Aorta (tissue), 5 donors: ENCODE measurements at places on chromosomes 1 and 21.

DNA sequence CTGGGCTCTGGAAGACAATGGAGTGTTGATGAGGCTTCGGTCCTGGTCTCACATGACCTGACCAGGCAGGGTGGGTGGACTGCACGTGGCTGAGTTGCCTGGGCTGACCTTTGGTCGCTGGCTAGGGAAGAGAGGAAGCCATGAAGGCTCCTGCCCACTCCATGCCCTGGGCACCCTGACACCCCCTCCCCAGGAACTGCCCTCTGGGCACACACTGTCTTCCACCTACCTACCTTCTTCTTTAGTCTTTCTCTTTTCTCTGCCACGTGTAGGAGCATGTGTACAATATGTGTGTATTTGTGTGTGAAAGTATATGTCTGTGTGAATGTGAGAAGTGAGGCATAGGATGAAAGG is 15.1 kb downstream of the POU3F1 start:
- no peak for DNase-seq

- peak; percentile 70 for DNase-seq
Observed at GRCh38 chr1:40848530-40849189, 13.5 kb downstream of the CITED4 start.

DNA sequence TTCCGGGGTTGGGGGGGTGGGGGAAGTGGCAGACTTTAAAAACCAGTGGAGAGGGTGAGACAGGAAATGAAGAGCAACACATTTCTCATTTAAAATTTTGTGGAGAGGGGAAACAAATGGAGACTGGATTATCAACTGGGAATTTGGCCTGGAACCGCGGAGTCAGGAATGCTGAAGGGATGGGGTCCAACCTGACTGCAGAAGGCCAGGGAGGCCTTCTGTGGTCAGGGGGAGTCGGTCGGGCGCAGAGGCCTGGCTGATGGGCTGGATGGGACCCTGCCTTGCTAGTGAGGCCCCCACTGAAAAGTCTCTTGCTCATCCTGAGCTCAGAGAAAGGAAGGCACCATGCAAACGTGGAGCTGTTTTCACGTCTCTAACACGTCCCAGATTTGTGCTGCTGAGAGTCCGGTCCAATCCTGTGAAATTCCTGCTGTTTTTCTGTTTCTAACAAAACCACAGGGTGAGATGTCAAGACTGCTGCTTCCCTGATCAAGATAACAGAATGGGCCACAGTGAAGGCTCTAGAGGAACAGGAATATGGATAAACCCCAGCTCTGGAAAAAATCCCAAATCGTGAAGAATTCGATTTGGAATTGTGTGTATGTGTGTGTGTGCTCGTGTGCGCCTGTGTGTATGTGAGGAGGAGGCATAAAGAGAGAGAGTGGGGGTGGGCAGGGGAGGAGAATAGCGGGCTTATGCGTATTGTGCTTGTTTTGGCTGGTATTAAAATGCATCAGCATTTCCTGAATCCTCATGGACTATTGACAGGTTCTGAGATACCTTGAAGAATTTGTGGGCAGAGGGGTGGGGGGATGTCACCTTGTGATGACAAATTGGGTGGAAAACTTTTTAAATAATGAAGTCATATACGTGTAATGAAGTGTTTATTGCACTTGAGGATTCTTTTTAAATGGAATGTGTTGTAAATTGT is 117.4 kb downstream of the NGF start:
- DNase-seq, result no peak

DNA sequence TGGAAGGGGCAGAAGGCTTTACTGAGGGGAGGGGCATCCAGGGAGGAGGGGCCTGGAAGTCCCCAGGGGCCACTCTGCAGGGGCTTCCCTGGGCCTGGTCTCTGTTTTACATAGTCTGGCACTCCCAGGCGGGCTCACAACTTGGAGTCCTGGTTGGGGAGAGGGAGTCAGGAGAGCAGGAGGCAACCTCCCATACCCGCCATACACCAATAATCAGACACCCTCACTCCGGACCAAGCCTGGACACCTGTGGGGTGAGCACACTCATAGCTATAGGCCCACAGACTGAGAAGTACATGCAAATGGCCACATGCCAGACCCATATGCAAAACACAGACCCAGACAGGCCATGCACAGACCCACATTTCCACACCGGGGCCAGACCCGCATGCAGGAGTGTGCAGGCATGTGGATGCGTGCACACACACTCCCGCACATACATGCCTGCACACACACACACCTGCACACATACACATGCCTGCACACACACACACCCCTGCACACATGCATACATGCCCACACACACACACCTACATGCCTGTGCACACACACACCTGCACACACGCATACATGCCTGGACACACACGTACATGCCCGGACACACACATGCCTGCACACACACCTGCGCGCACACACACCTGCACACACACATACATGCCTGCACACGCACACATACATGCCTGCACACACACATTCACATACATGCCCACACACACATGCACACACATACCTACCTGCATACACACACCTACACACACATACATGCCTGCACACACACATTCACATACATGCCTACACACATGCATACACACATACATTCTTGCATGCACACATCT is 89.5 kb upstream of the RUNX3 start:
- DNase-seq, result no peak

- DNase-seq, result no peak
Observed at GRCh38 chr1:168365719-168366479, 85.2 kb downstream of the TBX19 start.
